ENCODE measurements at places on chromosomes 2 and 18.

- no peak for DNase-seq
Measured at GRCh38 chr18:78624646-78625279, 354.9 kb upstream of the SALL3 start.

- peak; percentile 80 for DNase-seq
Measured at GRCh38 chr18:77478646-77479442, 229.2 kb downstream of the GALR1 start.

GRCh38 chr2:101811226-101812015 lies 113.9 kb downstream of the MAP4K4 start:
- no peak for DNase-seq

DNA sequence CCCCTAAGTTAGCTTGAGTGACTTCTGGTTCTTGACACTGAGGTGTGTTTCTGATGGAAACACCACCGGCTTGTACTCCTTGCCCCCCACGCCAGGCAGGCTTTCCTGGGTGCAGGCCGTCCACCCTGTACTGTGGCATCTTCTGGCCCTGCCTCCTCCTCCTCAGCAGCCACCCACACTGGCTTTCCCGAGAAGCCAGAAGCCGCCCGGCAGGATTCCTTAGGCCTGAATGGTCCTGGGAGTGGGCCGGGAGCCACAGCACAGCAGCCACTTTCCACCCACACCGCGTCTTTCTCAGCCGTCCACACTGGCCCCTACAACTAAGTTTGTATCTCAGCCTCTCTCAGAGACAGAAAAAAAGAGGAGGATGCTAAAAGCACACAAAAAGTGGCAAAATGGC lies 2.1 kb upstream of the HSBP1L1 start:
- DNase-seq: no peak

- peak; percentile 67 for DNase-seq
Measured at GRCh38 chr2:103445347-103445746, 683.5 kb downstream of the TMEM182 start.

DNA sequence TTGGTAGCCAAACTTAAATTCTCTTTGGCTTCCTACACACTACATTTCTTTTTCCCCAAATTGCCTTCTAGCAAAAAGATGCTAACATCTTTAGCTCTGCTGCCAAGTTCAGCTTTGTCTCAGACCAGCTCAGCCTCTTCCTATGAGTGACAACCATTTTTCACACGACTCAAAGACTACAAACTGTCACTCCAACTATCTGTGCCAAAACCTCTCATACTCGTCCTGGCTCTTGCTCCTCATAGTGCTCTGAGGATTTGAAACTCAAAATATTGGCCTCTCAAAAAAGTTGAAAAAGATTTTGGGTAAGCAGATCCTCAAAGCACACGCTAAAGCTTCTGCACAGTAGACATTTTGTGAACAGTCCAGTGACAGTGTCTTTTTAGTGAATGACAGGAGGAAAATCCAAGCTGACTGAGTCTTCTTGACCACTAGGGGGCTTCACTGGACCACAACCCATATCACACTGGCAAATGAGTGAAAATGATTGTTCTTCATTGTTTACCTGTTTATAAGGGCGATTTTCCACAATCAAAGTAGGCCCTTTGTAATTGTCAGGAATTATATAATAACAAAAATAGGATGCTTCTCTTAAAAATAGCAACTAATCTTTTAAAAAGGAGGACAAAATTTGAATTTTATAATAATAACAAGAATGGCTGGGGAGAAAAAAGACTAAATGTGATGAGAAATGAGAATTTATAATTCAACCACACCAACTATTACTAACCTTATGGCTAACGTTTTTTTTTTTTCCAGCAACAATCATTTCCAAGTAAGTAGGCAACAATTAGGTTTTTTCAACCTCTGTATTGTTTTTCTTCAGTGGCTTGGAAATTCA lies 85.5 kb upstream of the PGAP1 start:
- peak; percentile 49 for DNase-seq

DNA sequence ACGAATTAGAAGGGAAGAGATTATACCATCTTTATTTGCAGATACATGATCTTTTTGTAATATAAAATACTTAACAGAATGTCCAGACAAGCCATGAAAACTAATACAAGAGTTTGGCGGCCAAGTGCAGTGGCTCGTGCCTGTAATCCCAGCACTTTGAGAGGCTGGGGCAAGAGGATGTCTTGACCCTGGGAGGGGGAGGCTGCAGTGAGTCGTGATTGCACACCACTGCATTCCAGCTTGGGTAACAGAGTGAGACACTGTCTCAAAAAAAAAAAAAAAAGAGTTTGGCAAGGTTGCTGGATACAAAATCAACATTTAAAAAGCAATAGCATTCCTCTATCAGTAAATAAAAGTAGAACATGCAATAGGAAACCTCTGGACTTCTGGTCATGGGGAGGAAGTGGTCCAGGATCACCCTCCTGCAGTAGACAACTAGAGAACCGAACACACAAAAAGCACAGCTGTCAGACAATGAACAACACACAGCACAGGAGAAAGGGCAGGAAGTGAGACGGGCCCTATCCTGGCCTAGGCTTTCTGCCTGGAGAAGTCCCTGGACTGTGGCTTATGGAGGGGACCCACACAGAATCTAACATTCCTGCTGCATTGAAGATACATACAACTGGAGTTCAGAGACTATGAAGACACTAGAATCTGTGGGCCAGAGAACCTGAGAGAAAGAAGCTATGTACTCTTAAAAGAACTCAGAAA lies 118.9 kb upstream of the ARL4C start:
- DNase-seq: no peak

GRCh38 chr2:8541636-8542035 lies 140.2 kb upstream of the ID2 start:
- DNase-seq: no peak

- DNase-seq: peak; percentile 24
Measured at GRCh38 chr2:217993817-217994463, 8.9 kb downstream of the TNS1 start.

DNA sequence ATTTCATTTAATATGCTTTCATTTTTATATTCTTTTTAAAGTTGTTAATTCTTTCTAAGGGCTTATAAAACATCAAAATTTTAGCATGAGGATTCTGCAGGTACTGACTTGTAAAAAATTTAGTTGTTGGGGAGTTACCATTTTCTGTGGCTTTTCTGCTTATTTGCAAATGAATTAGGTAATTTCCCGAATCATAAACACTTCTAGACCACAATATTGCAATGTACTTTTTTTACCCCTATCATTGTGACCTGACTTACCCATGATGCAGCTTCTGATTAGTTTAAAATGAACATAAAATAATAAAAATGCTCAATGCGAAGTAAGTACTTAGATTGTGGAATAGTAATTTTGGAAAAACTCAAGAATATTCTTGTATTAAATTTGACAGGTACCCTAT lies 11.4 kb downstream of the ARL6IP6 start:
- no peak for DNase-seq

GRCh38 chr2:207184348-207184747 lies 18.6 kb upstream of the KLF7 start:
- no peak for DNase-seq

DNA sequence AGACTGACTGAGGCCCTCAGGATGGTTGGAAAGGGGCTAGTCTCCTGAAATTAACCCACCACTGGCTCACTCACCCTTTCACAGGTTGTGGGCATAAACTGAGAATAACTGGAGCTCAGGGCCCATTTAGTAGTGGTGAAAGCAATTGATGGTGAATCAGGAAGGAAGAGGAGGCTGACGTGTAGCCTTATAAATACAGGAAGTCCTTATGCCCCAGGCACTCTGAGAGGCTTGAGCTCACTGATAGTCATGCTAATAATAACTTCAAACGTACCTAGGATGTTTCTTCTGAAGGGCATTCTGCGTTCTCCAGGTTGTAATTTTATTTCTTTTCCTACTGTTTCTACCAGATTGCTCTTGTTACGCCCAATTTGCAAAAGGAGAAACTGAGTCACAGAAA lies 328.4 kb downstream of the CLIP4 start:
- no peak for DNase-seq

DNA sequence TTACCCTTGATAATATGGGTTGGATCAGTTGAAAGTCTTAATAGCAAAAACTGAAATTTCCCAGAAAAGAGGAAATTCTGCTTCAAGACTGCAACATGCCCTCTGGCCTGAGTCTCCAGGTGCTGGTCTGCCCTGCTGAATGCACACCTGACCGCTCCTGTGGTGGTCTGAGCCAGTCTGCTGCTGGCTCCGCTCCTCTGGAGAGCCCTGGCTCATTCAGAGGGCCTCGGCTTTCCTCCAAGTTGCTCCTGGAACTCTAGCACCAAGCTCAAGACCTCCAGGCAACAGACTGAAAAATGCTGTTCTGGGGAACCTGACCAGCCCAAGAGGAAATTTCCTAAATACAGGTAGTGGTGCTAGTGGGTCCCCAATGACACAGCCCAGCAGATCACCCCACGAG lies 64.8 kb downstream of the DIPK1C start:
- no peak for DNase-seq

- no peak for DNase-seq
Measured at GRCh38 chr2:112691881-112692281, 28.9 kb upstream of the NT5DC4 start.

DNA sequence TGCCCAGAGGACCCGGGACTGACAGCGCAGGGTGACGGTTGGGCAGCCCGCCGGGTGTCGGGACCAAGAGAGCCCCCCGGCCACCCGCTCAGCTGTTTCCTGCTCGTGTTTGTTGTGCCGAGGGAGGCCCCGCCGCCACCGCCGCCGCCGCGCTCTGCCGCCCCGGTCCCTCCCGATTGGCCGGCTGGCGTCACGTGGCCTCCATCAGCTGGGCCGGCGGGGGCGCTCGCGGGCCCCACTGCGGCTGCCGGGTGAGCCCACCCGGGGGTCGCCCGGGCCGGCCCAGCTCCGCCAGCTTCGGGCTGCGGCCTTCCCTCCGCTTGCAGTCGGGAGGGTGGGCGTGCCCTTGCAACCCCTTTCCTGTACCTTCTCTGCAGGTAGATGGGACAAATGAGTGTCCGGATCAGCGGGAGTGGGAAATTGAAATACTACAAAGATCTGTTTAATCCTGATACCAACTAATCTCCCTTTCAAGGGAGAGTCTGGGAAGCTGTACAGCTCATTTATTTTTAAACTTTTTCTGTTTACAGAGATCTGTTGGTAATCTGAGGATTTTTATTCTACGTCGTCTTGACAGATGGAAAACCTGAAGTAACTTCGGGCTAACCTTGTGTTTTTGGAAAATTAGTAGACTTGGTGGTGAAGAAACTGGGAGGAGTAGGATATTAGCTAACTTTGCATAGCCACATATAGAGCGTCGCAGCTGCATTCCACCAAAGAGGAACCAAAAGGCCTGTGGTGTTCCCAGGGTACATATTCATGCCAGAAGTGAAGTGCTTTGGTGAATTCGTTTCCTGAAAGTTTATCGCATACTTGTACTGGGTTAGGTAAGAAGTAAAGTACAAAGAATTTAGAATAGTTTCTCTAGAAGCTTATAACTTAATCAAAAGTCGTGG lies 1.2 kb downstream of the YPEL5 start:
- DNase-seq: peak; percentile 70

Data from NCI-H2081 (cell line).